Hematopoietic multipotent progenitor cell treated with erythropoietin and hydrocortisone succinate and interleukin-3 and kit ligand, for 15 days (in vitro differentiated cells): ENCODE measurements at places on chromosomes 4 and X.

- no peak for DNase-seq
Measured at GRCh38 chr4:167555338-167556022, 321.2 kb upstream of the SPOCK3 start.

DNA sequence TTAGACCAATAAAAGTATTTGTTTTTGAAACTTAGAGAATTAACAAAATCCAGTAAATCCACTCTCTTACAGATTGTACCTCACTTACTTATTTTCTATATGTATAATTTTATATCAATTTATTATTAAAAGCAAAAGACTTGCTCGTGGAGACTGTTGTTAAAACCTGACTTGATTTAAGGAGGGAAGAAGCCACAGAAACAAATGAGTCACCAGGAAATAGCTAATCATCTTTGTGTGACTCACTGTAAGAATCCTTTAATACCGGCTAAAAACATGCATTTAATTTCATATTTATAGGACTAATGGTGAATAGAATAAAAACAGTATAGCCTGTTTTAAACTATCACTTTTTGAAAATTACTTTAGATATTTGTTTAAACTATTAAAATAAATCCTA lies 29.9 kb upstream of the UBE2NL start:
- DNase-seq: no peak

DNA sequence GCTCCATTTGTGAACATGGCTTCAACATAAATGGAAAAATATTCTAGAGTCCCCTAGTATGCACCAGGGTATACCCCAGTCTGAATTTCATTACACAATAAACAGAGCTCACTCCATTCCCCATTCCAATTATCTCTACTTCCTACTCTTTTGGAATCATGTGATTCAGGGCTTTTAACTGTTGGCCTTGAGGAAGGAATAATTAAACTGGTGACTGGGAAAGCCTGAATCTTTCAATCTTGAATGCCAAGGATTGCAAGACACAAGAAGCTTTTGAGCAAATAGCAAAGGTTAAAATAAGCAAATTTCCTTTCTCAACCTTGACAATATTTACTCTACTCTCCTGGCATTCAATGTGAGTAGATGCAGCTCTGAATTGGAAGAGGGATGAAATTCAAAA lies 77.5 kb upstream of the INPP4B start:
- DNase-seq: no peak

- DNase-seq: no peak
Measured at GRCh38 chrX:46860557-46860956, 23.7 kb downstream of the RP2 start.

DNA sequence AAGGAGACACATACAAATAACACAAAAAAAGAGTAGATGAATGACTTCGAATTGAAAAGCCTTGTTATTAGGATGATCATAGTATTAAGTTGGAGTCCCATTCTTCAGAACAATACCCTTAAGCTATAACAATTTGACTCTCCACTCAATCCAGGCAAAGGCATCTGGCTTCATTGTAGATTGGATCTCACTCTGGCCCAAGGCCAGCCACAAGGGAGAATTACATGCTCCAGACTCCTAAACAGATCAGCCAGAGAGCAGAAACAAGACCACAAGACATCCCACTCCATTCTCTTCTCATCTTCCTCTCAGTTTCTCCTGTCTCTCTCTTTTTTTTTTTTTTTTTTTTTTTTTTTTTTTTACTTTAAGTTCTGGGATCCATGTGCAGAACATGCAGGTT lies 213.9 kb downstream of the DHX15 start:
- no peak for DNase-seq

- peak; percentile 11 for DNase-seq
Measured at GRCh38 chr4:153610623-153611376, 73.3 kb upstream of the TLR2 start.

- DNase-seq: no peak
Measured at GRCh38 chr4:8840006-8840793, 31.4 kb downstream of the HMX1 start.

DNA sequence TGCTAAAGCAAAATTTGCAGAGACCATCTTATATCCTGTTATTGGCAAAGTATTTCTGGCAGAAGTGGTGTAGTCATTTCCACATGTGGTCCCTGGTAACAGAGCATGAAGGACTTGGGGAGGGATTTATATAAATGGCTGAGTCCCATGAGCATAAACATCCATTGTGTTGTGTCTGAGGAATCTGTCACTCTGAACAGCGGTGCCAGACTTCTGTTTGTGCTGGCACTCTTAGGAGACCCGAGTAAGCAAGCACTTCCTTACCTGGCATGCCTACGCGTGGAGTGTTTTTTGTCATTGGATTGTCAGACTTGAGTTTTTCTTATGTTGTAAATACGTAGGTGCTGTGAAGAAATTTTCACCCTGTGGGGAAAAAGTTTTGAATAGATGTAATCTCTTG lies 285.9 kb downstream of the ARHGAP10 start:
- no peak for DNase-seq

- peak; percentile 48 for DNase-seq
Measured at GRCh38 chrX:21960569-21961541, 20.3 kb downstream of the SMS start.

- DNase-seq: peak; percentile 65
Measured at GRCh38 chr4:56505269-56506130, at the start of gene ARL9. TSS of gene ARL9 (plus strand) at chr4:56505791. CDS start at chr4:56505863, 72 bp downstream.

DNA sequence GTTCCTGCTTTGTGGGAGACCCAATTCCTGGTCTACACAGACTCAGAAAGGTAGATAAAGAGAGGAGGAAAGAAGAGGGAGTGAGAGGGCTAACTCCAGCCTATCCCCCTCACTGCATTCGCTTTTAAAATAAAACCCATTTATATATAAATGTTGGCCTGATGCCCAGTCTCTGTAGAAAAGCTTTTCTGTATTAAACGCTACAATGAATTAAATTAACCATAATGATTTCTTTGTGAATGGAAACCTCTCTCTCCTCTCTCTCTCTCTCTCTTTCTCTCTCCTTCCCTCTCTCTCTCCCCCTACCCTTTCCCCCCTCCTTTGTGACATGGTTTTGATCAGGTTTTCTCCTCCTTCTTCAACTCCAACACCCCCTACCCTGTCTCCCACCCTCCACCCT lies 34.8 kb downstream of the PJA1 start:
- DNase-seq: no peak

DNA sequence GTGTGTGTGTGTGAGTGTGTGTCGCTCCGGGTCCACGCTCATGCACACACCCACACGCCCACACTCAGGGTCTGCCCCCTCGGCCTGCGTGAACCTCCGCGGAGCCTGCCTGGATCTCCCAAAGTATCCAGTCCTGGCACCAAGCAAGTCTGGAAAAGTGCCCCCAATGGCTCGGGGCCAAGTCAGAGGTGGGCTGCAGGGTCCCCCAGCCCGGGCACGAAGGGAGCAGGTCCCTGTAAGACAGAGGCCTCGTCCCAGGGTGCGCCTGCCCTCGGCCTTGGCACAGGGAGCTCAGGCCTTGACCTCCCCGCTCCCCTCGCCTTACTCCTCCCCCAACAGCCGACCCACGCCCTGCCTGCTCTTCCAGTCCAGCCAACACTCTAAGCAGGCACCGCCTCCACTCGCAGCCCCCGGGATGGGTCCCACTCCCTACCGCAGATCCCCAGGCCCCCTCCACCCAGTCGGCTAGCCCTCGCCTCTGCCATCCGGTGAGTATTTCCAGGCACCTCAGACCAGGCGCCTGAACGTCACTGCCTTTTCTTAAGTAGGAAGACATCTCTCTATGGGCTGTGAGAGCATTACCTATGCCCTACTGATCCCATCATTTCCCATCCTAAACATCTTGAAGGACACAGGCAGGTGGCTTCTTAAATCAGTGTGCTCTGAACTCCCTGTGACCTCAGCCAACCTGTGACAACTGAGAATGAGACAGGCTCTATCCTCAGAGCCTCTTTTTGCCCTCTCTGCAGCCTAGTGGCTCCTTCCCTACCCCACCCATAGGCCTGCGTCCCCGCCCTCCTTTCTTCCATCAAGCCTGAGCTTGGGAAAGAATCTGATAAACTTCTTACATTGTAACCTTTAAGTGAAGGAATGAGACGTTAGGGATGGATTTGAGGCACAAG lies 704 bp downstream of the FAM114A1 start:
- no peak for DNase-seq

GRCh38 chr4:54961357-54961975 lies 163.9 kb downstream of the KDR start:
- DNase-seq: no peak

DNA sequence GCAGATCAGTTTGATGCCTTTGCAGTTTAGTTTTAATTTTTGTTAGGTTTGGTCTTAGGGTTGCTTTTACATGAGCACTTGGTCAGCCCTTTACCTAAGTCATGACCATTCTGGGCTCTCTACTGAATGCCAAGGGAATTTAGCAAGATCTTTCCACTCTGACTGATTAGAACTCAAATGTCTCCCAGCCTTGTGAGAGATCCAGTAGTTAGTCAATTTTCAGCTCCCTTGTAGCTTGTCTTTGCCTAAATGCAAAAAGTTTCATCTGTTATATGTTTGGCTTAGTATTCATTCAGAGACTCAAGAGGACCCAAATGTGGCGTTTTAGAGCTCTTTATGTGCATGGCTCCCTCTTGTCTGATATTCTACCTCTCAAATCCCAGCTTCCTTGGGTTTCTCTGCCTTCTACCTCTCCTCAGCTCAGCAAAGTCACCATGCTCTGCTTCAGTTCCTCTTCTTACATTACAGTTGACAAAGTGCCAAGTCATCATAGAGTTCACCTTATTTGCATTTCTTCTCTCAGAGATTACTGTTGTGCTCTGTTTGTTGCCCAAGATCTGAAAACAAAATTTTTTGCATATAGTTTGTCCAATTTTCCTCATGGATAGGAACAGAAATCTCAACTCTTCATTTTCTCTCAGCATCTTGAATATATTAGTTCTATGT lies 17.5 kb upstream of the JAKMIP1 start:
- no peak for DNase-seq

GRCh38 chrX:129953334-129953648 lies 29.1 kb upstream of the BCORL1 start:
- no peak for DNase-seq

DNA sequence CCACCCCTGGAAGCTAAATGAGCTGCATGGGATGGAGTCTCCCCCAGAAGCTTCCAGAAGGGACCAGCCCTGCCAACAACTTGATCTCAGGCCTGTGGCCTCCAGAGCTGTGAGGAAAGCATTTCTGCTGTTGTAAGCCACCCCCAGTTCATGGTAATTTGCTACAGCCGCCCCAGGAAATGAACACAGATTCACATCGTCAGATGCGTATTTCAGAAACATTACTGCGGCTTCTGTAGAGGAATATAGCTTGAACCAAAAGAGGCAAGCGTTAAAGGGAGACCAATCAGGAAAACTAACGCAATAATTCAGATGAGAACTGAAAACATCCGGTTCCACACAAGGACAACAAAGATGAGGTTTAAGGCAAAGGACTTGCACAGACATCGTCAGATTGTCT lies 128.4 kb upstream of the TBL1X start:
- no peak for DNase-seq

DNA sequence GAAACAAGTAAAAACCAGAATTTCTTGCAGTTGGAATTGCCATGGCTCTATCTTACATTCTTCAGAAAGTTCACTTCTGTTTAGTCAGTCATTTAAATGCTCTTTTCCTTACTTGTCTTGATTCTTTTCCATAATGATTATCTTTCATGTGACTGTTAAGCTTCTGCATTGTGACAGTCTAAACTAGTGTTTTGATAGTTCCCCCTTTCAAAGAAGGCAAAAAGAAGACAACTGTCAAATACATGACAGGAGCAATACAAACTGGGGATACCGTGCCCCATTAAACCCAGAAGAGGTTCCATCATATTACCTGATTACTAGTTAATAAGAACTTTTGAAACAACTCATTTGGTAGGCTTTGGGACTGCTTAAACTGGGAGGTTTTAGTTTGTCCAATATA lies 476.2 kb downstream of the PCDH19 start:
- DNase-seq: no peak

GRCh38 chr4:76251441-76252270 lies at the start of gene FAM47E:
TSS of gene FAM47E (plus strand) at chr4:76251721. CDS start at chr4:76251747, 26 bp downstream.
- peak; percentile 21 for DNase-seq

- DNase-seq: no peak
Measured at GRCh38 chr4:21184788-21185187, 484.5 kb downstream of the PACRGL start.

DNA sequence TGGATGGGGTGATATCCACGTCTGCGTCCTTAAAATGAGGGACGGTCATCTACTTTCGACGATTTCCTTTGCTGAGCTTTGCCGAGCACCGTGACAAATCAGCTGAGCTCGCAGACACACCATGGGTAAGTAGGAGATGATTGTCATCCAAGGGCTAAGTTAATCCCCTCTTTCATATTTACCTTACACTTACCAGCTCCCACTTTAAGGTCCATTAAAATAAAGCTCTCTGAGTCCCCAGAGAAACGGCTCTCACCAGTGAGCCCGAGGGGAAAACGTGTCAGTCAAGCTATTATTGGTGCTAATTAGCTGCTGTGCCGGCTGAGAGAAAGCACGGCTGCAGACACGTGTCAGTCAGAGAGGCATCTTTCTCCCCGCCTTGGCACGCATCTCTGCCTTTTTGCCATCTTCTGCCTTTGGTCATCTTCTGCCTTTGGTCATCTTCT lies 72.2 kb downstream of the CRLF2 start:
- DNase-seq: no peak

GRCh38 chr4:60485276-60485675 lies 714.9 kb upstream of the ADGRL3 start:
- DNase-seq: no peak

GRCh38 chrX:41167888-41168287 lies 82.6 kb downstream of the USP9X start:
- DNase-seq: no peak

DNA sequence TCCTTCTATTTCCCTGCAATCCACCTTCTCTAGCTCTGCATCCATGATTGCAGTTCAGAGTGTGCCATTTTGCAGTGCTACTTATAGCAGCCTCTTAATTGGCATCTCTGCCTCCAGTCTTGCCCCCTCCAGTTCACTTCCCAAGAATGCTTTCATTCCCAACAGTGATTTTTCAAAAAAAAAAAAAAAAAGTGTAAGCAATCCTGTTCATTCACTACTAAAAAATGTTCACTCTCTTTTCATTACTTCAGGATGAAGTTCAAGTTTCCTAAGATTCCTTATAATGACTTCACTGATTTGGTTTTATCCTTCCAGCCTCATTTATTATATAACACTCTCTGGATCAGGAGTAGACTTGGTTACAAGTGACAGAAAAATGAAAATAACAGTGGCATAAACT lies 124.7 kb upstream of the LNX1 start:
- no peak for DNase-seq

- DNase-seq: no peak
Measured at GRCh38 chr4:152193059-152193458, 342.8 kb downstream of the FBXW7 start.

- no peak for DNase-seq
Measured at GRCh38 chr4:168811207-168811606, 198.8 kb downstream of the CBR4 start.

DNA sequence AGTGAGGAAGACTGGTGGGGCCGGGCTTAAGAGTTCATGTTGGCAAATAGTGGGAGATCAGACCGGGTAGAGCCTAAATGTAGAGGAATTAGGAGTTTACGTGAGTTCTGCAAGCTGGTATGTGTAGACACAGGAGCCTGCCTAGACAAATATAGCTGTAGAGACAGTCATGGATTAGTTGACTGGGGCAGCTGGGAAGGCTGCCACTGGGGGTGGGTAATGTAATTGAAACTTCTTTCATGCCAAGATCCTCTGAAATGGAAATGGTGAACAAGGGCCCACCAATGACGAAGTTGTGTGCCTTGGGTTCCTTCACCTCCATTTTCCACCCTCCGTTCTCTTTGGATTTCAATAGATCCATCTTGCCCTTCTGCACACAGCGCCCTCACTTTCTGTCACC lies 11.9 kb upstream of the CAPN6 start:
- no peak for DNase-seq
